ENCODE measurements at places on chromosomes 2 and 18.
A peak's percentile ranks its signal among the peaks of the same experiment; 100 is the strongest.

DNA sequence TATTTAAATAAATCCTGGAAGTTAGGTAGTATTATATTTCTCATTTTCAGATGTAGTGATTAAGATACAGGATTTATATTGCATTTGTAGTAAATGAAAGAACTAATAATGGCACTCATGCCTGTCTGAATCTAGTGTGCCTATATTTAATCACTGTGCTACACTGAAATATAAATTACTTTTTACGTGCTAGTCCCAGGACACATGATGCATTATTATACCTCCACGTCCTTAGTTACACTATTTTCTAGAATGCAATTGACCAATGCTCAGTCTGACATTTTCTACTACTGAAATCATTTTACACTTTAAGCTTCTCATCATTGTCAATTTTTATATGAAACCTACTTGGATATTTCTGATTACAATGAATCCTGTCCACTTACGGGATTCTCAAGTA, 80.9 kb upstream of the TMEFF2 start:
- no peak for DNase-seq

DNA sequence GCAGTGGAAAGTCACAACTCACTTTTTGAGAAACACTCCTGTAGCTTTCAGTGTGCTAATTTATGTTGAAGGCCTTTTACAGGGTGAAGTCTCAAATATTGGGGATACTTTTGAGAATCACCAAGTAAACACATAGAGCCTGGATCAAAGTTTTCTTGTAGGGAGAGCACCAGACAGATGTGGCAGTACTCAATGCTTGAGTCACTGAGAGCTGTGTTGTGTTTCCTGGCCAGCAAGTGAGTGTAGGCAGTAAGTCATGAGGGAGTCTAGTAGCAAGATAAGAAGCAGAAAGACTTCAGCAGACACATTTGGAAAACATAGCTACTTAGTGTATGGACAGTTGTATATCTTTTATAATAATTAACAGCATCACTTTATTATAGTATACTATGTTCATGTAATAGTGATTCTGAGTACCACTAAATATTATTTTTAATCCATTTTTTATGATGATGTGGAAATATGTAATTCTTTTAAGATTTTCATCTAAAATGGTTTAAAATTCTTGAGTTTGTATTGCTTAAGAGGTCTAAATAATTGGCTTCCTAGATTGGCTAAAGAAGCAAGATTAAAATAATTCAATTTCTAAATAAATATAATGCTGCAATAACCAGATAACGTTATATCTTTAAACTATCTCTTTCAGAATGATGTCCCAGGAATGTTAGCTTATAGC, 12.8 kb downstream of the PSMD1 start:
- no peak for DNase-seq

GRCh38 chr2:72895759-72896281, 8.6 kb downstream of the SPR start:
- no peak for DNase-seq

- no peak for DNase-seq
Observed at GRCh38 chr18:58780045-58780444, 84.6 kb upstream of the ZNF532 start.

- no peak for DNase-seq
Observed at GRCh38 chr2:99256677-99257076, 1.2 kb upstream of the LYG2 start.

- DNase-seq, result no peak
Observed at GRCh38 chr2:70043252-70043875, 43.9 kb upstream of the PCBP1 start.

- no peak for DNase-seq
Observed at GRCh38 chr18:35331367-35332087, 12.7 kb downstream of the ZNF24 start.

DNA sequence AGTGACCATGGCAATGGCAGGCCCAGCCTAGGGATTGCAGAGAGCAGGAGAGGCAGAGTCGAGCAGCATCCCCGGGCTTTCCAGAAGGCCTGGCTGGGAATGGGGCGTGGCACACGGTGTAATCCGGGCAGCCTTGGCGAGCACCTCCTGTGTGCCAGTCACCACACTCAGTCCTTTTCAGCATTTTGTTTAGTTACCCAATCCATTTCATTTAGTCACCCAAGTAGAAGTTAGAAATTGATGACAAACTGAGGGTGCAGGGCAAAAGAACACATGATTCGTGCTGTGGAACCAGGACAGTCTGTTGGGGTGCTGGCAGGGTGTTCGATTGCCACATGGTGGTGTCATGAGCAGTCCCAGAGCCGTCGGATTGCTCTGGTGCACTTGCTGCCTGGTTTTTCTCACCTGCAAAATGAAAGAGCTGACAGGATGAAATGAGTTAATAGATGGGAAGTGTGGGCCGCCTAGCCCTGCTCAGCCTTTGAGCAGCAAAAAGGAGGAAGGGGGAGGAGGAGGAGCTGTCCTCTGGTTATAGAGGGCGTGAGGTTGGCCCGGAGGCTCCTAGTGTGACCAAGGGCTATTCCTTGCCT, 299.4 kb downstream of the AGAP1 start:
- DNase-seq, result no peak

GRCh38 chr2:211868996-211869533, 669.5 kb downstream of the ERBB4 start:
- DNase-seq, result no peak

DNA sequence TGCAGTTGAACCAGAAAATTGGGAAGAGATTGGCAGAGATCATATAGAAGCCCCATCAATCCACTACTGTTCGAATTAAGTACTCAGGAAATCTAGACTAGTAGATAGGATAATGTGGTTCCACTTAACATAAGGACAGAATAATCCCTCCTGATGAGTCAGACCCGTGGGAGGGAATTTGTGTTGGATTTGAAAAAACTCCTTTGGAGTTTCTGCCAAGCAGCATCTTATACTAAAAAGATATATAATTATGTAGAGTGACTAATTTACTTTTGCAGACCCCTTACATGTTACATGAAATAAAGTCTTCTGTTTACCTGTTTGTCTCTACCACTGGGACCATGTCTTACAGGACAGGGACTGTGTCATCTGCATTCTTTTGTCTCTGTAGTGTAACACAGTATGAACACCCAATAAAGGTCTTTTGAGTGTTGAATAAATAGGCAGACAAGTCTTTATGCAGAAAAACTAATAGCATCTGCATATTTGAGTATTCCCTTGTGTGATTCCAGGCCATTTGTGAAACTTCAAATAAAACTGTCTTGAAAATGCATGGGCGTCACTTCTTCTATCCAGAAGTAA, 122.6 kb upstream of the DNAJC10 start:
- no peak for DNase-seq

- DNase-seq, result peak; percentile 90
Observed at GRCh38 chr2:176174824-176175708, 13.4 kb upstream of the HOXD1 start.

- peak; percentile 23 for DNase-seq
Observed at GRCh38 chr2:24793761-24794435, 673 bp downstream of the CENPO start.
